ENCODE measurements at places on chromosomes 1 and 21. TPM values are rescaled to one million over a fixed set of nuclear protein-coding genes. Genes with fewer than 3 reads are reported as not detected.

RNF223 gene
- total RNA-seq, result not detected

- DNase-seq, result peak; percentile 77
These were observed 14.0 kb upstream of the NCF2 start for GRCh38 chr1:183604038-183604808.

DNA sequence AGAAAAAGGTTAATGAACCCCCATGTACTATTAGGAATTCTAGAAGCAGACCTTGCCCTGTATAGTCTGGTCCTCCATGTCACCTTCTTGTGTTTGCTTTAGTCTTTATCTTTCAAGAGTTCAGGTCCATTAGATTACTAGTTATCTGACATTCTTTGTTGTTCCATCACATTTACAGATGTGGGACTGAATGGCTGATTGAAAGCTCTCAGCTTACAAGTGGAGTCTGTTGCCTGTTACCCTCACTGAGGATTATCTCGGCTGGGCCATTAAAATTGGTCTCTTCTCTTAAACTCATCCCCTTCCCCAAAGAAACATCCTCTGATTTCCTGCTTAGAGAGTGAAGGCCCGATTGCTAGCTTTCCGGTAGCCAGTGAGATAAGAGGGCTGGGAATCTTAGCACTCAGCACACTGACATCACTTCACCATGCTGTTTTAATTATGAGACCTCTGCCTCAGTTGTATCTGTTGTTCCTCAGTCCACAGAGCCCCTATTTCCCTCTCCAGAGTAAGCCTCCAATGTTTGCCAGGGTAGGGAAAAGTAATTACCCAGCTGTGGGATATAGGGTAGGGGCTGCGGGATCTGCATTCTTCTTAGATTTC is 76.8 kb downstream of the LPGAT1 start:
- DNase-seq, result no peak

SLC2A5 gene
- total RNA-seq, result 2.2 TPM

DNA sequence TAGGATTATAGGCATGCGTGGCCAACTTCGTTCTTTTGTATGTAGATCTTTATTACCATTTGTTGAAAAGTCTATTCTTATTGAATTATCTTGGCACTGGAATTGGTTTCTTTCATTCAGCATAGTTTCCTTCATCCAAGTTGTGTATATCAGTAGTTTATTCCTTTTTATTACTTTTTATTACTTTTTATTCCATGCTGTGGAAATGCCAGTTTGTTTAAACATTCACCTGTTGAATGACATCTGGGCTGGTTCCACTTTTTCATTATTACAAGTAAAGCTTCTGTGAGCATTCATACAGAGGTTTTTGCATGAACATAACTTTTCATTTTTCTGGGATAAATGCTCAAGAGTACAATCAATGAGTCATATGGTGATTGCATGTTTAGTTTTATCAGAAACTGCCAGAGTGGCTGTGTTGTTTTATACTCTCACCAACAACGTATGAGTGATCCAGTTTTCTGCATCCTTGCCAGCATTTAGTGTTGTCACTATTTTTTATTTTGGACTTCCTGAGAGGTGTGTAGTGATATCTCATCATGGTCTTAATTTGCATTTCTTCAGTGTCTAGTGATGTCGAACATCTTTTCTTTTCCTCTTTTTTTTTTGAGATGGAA is 28.6 kb downstream of the PTPRU start:
- DNase-seq, result peak; percentile 58

- DNase-seq, result peak; percentile 99
These were observed at the start of gene ISG20L2 for GRCh38 chr1:156728599-156729462. TSS of gene ISG20L2 (minus strand) at chr1:156728766. CDS start at chr1:156727652, 1,114 bp downstream.

- no peak for DNase-seq
These were observed 79.7 kb upstream of the RUNX3 start for GRCh38 chr1:25009671-25010262.

- peak; percentile 11 for DNase-seq
These were observed 20.0 kb downstream of the CACNA1E start for GRCh38 chr1:181503171-181503810.

DNA sequence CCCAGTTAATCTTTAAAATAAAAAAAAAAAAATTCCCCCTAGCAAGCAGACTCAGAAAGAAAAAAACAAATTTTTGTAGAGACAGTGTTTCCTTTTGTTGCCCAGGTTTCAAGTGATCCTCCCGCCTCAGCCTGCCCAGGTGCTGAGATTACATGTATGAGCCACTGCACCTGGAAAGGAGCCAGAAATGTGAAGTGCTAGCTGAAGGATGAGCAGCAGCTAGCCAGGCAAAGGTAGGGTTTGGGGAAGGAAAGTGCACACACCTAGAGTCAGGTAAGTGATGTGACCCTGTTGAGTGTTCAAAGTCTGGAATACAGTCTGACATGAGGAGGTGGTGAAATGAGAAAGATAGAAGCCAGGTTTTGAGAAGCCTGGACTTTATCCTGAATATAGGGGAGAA is 1.7 kb downstream of the AKR1A1 start:
- no peak for DNase-seq

GRCh38 chr1:192632188-192632587 is 3.8 kb upstream of the RGS13 start:
- no peak for DNase-seq

- DNase-seq, result no peak
These were observed 120.4 kb downstream of the PLA2G4A start for GRCh38 chr1:186949173-186949572.

DNA sequence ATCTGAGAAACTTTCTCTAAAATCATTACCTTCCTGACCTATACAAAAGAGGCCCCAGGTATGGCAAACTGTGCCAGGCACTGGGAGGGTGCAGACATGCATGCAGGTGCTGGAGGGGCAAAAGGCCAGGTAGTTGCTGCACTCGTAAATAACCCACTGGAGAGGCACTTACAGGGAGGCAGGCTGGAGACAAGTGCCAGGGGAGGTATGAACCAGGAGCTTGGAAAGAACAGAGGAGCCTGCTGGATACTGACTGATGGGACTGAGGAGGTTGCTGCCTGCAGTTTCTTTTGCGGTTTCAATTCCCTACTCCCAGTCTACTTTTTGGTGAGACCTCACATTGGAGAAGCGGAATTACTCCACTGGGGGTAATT is 113.9 kb downstream of the DSCAM start:
- no peak for DNase-seq

- DNase-seq, result no peak
These were observed 163.2 kb upstream of the NBPF11 start for GRCh38 chr1:148315071-148315811.

CCDC24 gene
- total RNA-seq, result 3.5 TPM

NUDT4B gene
- 25.4 TPM for total RNA-seq

RGS21 gene
- total RNA-seq, result not detected

HPCA gene
- not detected for total RNA-seq

- DNase-seq, result peak; percentile 95
These were observed 78.0 kb upstream of the IPO9 start for GRCh38 chr1:201750934-201751333.

OR2L13 gene
- total RNA-seq, result not detected

DNA sequence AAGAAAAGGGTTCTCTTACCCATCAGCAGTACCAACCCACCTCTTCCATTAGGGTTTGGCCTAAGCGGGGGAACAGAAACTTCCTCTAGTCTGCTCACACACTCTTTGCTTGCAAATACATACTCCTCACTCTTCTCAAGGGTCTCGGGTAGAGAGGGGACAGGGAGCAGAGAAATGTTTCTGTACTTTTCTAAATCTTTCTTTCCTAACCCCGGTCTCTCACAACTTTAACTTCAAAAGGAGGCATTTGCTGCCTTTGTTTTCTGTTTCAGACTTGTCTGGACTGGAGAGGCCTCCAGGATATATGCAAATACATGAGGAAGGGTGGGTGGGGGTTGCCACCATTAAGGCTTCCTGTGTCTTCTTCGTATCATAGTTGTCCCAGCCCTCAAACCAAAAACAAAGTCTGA is 10.5 kb upstream of the LAX1 start:
- no peak for DNase-seq

DNA sequence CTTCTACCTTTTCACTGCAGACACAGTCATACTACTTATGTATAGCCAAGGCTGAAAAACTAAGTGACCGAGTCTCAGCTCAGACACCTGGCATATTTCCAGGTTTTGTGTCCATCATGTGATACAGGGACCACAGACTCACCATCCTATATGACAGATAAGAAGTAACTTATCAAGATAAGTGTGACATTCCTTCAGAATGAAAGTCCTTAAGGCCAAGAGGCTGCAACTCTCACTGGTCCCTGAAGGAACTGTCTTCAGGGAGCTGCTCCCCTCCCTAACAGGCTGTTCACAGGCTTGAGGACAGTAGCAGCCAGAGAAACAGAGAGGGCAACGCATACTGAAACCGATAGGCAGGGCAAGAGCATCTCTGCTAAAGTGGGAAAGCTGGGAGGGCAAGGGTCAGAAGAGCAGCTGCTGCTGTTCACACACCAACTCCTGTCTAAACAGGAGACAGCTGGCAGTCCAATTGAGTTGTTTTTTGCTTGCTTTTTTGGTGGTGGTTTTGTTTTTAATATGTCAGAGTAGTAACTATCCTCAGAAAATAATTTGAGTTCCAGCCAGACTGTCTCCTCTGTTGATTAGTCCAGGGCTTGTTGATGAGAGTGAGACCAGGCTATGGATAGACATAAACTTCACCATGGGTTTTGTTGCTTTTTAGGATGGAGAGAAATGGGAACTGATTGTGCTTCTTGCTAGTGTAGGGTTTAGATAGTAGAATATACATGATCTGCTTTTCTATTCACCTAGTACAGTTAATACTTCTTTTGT is 67.7 kb downstream of the MACF1 start:
- peak; percentile 76 for DNase-seq

GRCh38 chr1:39539252-39539790 is 37.3 kb downstream of the PABPC4 start:
- peak; percentile 80 for DNase-seq

GRCh38 chr21:36692114-36692834 is 6.6 kb upstream of the SIM2 start:
- DNase-seq, result no peak

DNA sequence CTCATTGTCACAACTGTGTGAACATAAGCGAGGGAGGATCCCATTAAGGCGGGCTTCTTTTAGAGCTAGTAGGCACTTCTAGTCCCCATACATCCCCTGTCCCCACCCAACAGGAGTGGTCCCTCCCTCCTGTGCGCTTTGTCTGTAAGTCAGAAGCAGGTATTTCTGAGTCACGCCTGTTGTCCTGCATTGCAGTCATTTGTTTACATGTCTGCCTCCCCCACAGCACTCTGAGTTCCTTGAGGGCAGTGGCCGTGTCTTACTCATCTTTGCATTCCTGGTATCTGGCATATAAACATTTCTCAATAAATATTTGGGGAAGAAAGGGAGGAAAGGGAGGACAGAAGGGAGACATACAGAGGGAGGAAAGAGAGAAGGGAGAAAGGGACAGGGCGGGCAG is 40.3 kb downstream of the PLEKHA6 start:
- DNase-seq, result peak; percentile 94

DNA sequence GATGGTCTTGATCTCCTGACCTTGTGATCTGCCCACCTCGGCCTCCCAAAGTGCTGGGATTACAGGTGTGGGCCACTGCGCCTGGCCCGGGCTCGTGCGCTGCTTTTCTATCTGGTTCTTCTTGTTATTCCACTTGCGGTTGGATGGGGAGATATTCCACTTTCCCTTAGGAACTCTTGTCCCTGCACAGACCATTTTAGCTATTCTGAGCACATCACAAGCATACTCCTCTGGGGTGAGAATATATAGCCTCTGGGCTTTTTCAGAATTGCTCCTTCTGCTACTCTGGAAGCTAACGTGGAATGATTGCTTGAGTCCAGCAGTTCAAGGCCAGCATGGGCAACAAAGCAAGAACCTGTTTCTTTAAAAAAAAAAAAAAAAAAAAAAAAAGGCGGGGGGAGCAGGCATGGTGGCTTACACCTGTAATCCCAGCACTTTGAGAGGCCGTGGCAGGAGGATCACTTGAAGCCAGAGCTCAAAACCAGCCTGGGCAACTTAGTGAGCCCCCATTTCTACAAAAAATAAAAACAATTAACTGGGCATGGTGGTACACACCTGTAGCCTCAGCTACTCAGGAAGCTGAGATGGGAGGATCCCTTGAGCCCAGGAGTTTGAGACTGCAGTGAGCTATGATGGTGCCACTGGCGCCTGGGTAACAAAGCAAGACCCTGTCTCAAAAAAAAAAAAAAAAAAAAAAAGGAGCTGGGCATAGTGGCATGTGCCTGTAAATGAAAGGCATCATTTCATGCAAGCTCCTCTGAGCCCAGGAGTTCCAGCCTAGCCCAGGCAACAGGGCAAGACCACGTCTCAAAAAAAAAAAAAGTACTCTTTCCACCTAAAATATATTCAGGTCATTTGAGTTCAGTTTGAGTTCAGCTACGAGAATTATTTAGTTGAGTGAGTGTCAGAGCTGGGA is 11.8 kb upstream of the PGD start:
- no peak for DNase-seq

ADCY10 gene
- total RNA-seq, result not detected

GRCh38 chr1:45196863-45197262 is 9.5 kb downstream of the ZSWIM5 start:
- DNase-seq, result no peak

SMIM1 gene
- 1.7 TPM for total RNA-seq

- DNase-seq, result no peak
These were observed 1093.6 kb upstream of the B3GALT2 start for GRCh38 chr1:194279975-194280374.

CHODL gene
- total RNA-seq, result under 0.01 TPM

GRCh38 chr1:192794768-192795035 is 14.1 kb upstream of the RGS2 start:
- no peak for DNase-seq

DNA sequence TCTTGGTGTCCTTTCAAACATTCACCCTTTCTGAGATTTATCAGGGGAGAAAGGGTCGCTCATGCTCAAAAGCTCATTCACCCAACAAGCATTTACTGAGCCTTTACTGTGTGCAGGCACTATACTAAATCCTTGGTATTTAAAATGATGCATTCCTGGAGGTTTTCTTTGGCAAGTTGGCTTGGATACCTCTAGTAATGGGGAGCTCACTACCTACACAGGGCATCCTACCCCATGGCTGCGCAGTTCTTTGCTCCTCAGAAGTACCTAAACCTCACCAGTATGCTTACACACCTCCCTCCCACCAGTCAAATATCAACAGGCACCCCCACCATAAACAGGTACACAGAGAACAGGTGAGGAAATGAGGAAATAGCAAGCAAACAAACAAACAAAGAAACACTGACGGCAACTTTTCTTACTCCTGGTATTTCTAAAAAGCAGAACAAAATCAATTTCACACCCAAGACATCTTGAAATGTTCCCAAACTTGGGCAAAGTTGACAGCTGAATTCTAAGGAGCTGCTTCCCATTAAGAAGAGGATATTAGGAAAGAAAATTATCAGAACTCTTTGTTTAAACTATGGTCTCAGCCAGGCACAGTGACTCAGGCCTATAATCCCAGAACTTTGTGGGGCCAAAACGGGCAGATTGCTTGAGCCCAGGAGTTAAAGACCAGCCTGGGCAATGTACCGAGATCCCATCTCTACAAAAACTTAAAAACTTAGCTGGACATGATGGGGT is 104.8 kb downstream of the PSMG1 start:
- DNase-seq, result peak; percentile 74

GRCh38 chr21:42218836-42219605 is at the start of gene ABCG1:
TSS of gene ABCG1 (plus strand) at chr21:42219140. CDS start at chr21:42219263, 123 bp downstream.
- no peak for DNase-seq

Measured in fibroblast of villous mesenchyme (primary cell).